ENCODE measurements at places on chromosomes 16 and 17.

DNA sequence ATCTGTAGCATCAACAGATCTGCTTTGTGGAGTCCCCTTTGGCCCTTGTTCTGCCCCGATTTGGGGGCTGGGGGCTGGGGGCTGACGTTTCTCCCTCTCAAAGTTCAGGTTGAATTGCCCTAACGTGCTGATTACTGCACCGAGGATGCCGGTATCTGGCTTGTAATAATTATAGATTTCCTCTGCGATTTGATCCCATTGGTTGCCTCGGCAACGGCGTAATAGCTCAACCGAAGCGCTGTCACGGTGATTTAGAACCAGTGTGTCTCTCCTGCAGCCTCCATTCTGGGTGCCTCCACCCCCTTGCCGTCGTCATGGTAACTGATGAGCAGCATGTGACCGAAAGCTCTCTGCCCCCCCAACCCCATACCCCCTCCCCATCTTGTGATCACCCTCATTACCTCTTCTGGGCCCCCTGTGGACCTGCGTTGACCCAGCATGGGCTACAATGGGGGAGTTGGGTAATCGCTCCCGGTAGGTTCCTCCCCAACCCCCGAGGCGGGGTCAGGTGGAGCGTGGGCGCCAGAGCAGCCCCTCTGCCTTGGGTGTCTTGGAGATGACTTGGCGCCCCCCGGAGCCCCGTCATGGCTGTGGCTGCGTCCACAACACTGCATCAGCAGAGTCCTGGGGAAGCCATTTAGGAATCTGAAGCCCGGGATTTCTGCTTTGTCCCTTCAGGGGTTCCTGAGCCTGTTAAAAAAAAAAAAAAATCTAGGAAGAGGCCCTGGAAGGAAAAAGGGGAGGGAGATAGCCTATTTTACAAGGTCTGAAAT lies 38.4 kb downstream of the ABAT start:
- no peak for DNase-seq

DNA sequence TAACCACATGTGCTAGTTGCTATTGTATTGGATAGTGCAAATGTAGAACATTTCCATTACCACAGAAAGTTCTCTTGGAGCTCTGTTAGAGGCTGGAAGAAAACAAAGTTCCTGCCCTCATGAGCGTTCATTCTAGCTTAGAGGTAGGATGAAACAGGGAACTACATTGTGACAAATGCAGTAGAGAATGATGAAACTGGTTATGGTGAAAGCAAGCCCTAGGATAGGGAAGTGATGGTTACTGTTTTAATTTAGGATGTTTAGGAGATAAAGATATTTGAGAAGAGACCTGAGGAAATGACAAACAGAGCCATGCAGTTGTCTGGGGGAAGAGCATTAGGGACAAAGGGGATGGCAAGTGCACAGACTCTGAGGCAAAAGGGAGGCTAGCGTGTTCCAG lies 50.7 kb downstream of the AATF start:
- no peak for DNase-seq

- DNase-seq, result no peak
Measured at GRCh38 chr17:8964801-8965393, 610 bp downstream of the PIK3R5 start.

- DNase-seq, result no peak
Measured at GRCh38 chr17:56468840-56469239, 124.7 kb upstream of the NOG start.

- peak; percentile 52 for DNase-seq
Measured at GRCh38 chr17:17836818-17837379, at the start of gene SREBF1. SREBF1 (minus strand) TSS chr17:17836986; CDS start chr17:17836817, 169 bp downstream.
